ENCODE measurements at places on chromosomes 2 and 18.
A peak's percentile ranks its signal among the peaks of the same experiment; 100 is the strongest.

- peak; percentile 9 for DNase-seq
Measured at GRCh38 chr18:11661430-11661829, 27.6 kb upstream of the GNAL start.

GRCh38 chr2:240452462-240453256, 17.2 kb downstream of the GPC1 start:
- peak; percentile 34 for DNase-seq

DNA sequence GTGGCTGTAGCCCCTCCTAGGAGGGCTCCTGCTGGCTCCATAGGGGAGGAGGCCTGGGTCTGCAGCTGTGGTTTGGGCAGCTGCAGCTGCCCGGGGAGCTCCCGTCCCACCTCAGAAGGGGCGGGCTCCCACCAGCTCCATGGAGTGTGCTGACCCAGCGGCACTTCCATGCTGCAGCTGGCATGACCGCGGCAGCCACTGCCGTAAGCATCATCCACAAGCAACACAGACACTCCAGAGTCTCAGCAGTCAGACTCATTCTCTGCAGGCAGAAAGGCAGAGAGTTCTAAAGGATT, 660.1 kb upstream of the RAB6C start:
- no peak for DNase-seq

DNA sequence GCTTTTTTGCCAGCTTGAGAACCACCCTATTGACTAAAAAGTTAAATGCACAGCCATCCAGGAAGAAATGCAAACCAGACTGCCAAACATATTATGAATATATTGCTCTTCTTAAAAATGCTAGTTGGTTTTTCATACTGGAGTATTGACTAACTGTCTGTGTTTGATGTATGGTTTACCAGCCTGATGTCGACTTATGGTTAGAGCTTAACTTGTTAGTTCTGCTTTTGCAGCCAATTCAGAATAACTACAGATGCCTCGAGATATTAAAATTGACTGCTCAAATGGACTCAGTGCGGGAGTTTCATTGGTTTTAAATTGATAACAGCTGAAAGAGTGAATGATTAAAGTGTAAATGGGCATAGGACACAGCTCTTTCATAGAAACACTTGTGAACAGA, 369.8 kb downstream of the ARHGAP15 start:
- no peak for DNase-seq

DNA sequence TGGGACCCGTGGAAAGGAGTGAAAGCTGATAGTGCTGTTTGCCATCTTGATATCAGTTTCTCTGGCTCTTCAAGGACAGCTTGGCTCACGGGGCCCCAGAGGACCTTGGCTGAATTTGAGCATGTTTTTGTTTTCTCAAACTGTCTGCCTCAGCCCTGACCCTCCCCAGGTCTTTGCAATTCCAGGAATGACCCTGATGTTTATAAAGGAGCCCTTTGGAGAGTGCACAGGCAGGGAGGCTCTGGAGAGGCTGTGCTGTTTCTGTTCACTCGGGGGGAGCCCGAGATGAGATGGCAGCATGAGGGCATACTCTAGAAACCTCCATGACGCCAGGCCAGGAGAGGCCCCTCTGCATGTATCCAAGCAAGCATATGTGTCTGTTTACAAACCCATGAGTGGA, 16.4 kb downstream of the IGFBP2 start:
- DNase-seq: no peak

DNA sequence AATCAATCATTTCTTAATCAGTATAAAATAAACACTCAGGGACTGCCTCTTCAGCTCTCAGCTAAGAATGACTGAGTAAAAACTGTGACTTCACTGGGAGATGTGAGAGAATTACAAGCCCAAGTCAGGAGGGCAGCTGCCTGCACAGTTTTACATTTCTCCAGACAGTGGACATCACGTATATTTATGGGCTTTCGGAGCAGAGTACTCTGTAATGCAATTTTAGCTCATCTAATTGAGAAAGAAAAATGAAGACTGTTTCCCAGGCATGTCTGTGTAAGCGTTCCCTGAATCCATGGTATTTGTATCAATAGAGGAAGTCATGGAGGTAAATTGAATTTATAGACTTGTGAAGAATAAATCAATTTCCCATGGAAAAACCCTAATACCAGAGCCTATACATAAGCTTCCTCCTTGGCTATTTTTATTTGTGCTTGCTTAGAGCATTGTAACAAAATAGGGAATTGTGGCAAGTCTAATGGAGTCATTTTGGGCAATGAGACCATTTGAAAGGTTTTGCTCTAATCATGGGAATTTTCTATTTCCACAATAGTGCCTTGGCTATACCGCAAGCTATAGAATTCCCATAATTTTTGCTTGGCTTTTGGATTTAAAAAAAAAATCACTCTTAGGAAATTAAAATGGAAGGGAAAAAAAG, 87.2 kb downstream of the SLC5A7 start:
- DNase-seq: no peak

- no peak for DNase-seq
Measured at GRCh38 chr18:37272226-37272625, 293.4 kb downstream of the CELF4 start.

DNA sequence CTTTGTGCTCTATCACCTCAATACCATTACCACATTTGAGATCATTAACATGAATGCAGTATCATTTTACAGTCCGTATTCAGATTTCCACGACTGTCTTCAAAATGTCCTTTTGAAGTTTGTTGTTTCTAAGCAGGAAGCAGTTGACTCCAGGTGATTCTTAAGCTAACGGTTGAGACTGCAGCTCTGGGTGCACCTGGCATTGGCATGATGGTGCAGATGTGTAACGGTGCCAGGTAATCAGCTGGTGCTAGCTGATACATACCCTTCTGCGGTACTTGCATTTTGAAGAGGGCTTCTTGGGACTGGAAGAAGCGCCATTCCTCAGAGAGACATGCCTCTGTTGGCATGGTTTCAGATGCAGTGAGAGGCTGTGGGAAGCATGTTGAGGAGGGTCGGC, 19.5 kb downstream of the SIGLEC15 start:
- no peak for DNase-seq

DNA sequence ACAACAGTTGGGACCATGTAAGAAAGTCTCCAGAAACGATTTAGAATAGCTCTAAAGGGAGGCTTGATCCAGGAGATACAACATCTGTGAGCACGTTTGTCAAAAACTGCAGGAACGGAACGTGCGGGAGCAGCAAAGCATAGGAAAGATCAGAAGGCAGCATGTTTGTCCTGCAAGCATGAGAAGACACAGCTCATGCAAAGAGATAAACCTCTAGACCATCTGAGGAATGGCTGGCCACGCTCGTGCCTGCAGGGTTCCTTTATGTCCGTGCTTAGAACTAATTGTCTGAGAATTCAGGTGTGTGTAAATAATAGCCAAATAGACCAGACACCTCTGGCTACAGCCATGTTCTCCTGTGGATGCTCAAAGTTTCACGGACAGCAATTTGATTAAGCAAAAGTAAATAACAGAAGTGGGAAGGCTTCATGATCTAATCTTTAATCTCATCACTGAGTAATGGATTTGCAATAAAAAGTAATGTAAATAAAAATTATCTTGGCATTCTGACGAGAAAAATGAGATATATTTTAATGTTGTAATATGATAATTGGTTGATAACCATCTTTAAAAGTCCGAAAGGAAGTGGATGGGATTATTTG, 534.8 kb upstream of the CDH7 start:
- no peak for DNase-seq

DNA sequence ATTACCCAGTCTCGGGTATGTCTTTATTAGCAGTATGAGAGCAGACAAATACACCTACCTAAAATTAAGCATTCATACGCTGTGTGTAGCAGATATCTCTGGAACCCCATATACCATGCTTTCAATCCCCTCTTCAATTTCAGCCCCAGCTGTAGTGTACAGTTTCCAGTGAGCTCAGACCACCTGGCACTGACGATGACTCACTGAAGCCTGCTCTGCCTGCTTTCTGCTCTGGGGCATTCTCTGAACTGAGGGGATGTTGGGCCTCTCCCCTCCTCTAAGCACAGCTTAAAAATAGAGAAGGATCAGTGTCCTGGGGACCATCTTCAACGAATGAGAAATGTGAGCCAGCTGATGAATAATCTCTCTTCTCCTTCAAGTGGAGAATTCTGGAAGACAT, 8.7 kb upstream of the CCL20 start:
- peak; percentile 70 for DNase-seq

- no peak for DNase-seq
Measured at GRCh38 chr2:79235135-79235534, 75.6 kb upstream of the REG3A start.

DNA sequence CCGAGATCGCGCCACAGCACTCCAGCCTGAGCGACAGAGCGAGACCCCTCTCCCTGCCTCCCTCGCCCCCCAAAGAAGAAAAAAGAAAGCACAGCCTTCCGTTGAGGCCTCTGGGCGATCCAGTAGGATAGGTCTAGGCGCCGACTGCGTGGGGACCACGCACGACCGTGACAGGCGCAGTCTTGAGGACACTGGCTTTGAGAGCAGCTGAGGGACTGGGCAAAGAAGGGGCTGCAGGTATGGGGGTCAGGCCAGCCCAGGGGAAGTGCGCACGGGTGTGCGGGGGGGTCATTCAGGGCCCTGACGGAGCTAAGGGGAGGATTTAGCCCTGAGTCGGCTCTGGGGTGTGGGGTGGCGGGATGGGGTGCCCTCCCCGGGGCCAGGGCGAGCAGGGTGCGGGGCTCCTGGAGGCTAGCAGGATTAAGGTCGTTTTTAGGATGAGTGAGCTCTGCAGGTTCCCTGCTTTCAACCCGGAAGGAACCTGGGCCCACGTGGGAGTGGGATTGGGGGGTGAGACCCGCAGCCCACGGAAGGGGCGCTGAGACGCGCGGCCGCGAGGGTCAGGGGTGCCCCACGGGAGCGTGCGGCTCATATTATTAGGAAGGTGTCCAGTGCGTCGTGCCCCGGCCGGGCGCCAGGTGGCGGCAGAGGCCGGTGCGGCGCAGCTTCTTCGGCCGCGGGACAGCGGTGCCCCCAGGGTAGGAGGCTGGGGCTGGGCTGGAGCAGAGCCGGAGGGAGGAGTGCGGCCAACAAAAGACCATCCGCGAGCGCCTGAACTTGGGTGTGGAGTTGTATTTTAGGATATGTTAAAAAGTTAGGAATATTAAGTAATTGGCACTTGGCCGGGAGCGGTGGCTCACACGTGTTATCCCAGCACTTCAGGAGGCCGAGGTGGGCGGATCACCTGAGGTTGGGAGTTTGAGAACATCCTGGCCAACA, 20.5 kb upstream of the ZNF236 start:
- DNase-seq: peak; percentile 43

GRCh38 chr2:234671716-234672115, 174.8 kb upstream of the ARL4C start:
- DNase-seq: no peak

DNA sequence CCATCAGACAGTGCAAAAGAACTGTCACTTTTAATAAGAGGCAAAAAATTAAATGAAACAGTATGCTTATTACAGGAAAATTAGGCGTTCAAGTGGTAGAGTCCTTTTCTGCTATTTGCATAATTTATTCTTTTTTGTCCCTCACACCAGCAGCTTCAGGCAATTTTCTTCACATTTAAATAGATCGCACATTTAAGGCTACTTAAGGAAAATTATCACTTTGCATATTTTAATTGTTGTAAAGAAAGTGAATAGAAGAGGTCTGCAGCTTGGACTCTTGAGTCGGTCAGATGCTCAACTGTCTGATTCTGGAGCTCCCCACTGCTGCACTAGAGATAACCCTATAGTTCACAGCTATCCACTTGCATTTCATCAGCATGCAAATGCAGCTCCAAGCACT, 141.3 kb downstream of the FIGN start:
- no peak for DNase-seq

GRCh38 chr2:134282629-134283400, 28.9 kb downstream of the MGAT5 start:
- no peak for DNase-seq

All from iris pigment epithelial cell (primary cell).